ENCODE measurements at places on chromosomes 2 and 18.

DNA sequence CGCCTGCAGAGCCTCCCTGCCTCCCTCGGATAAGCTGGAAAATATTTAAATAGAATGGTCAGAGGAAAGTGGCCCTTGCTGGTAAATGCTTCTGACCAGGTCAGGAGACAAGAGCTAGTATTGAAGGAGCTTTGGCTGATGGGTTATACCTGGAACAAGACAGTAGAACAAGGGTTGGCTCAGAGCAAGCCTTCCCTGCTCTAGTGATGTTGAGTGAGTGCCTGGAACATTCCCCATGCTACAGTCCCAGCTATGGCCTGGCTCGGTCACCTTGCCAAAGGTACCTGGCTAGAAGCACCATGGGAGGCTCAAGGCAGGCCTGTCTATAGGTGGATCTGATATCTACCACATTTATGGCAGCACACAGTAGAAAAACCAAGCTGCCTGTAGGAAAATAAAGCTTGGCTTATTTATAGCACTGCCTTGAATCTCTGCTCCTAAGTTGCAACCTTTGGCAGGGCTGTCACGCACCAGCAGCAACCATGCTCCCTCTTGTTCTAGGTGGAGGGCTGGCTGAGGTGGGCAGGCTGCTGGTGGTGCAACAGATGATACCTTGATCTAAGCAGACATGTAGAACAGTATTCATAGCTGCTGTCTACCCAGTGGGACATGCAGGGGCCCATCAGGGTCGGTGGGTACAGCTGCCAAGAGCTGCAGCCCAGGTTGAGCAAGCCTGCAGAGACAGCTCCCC, 66.7 kb upstream of the BCL2L11 start:
- no peak for DNase-seq

DNA sequence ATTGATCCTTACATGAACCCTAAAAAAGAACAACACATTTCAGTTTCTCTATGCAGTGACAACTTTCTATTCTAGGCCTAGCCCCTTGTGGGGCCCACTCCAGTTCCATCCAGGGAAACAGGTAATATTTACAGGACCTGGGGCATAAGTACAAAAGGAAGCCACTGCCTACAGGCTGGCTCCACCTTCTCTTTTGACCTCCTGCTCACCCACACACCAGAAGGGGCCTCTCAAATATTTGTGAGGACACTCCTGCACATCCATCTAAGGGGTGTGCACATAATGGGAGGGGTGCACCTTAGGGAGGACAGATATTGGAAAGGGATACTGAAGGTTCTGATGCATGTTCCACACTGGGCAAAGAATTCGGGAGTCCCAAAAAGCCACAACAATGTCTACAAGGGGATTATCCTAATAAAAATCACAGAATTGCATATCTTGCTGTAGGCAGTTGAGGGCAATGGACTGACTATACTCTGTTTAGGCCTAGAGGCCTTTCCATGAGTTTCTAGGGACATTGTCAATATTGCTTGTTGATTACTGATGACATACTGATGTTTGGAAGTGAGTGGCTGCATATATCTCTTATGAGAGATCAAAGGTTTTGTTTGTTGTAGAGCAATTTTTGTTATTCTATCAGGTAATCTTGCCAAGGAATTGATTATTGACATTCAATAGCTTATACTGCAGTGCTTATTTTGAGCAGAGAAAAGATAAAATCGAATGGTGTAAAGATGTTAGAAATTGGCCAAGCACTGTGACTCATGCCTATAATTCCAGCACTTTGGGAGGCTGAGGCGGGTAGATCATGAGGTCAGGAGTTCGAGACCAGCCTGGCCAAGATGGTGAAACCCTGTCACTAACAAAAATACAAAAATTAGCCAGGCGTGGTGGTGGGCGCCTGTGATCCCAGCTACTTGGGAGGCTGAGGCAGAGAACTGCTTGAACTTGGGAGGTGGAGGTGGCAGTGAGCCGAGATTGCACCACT, 23.8 kb upstream of the HNRNPA3 start:
- no peak for DNase-seq

GRCh38 chr2:149042881-149043280, 4.4 kb downstream of the LYPD6B start:
- DNase-seq: no peak

GRCh38 chr2:235612181-235612950, 118.5 kb downstream of the AGAP1 start:
- no peak for DNase-seq

- DNase-seq: no peak
Observed at GRCh38 chr2:36541891-36542595, 55.9 kb downstream of the FEZ2 start.

DNA sequence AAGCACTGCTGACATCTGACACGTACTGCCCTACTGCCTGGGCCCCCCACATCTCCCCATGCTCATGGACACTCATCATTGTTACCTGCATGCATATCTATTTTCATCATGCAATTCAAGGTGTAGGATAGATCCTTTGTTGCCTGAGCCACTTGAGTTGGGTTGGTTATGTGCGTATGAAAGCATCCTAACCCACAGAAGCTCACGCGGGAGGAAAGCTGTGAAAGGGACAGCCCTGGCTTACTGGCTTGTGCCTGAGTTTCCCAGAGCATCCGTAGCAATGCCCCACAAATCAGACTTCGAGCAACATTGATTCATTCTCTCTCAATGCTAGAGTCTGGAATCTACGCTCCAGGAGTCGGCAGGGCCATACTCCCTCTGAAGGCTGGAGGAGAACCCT, 285.5 kb downstream of the PHLPP1 start:
- DNase-seq: no peak

DNA sequence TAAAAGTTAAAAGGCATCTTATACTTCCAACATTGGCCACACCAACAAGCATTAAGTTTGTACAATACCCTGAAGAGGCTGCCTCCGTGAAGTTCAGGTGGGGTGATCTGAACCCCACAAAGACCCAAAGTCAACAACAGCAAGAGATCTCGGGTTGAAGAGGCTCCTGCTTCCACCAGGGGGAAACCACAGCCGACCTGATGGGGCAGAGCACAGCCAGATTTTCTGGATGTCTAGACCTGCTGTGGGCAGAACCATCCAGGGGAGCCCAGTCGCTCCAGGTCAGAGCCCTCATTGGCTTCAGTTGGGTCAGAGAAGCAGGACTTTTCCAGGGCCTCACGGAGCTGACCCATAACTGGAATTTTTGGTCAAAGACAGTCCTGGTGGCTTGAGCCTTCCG, 66.5 kb upstream of the ACKR3 start:
- no peak for DNase-seq

DNA sequence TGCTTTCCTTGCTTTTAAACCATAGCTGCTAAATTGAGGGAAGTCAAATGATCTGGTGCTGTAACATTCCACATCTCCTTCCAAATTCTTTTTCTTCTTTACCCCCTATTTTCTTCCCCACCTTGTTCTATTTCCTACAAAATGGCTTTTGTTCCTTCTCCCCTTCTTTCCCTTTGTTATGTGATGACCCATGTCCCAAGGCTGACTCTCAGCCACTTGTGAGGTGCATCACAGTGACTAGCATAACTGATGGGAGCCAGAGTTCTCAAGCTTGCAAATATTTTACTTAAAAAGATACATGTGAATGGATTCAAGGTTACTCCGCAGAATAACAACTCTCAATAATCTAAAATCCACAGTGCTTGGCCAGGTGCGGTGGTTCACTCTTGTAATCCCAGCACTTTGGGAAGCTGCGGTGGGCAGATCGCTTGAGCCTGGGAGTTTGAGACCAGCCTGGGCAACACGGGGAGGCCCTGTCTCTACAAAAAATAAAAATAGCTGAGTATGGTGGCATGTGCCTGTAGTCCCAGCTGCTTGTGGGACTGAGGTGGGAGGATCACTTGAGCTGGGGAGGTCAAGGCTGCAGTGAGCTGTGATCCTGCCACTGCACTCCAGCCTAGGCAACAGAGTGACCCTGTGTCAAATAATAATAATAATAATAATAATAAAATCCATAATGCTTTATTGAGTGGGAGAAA, 100.1 kb upstream of the CERS6 start:
- no peak for DNase-seq

GRCh38 chr2:143632751-143633374, 503.6 kb downstream of the ARHGAP15 start:
- no peak for DNase-seq

GRCh38 chr2:237483018-237483731, 3.9 kb upstream of the MLPH start:
- no peak for DNase-seq

DNA sequence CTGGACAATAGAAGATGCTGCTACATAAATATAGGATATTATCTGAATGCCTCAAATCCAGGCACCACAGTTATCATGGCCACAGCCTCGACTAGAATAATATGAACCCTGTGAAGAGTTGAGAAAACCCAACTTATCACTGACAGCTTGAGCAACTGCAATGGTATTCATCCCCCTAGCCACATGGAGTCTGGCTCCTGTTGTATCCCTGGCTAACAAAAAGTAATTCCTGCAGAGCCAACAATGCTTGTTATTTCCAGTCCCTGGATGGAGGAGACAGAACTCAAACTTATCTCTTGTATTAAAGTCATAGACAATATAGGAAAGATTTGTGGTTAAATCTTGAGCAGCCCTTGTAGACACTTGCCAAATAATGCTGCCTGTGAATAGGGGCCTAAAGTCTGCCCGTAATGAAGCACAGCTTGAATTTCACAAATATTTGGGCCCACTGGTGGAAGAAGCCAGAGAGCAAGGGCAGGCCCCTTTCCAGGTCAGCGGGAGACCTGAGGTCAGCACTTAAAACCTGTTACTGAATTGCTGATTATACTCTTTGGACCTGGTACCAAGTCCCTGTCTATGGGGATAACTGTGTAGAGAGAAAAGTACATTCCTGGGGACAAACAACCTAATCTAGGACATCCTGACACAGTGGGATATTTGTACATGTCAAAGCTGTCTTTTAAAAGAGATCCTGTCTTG, 28.4 kb upstream of the SUCLG1 start:
- DNase-seq: no peak

DNA sequence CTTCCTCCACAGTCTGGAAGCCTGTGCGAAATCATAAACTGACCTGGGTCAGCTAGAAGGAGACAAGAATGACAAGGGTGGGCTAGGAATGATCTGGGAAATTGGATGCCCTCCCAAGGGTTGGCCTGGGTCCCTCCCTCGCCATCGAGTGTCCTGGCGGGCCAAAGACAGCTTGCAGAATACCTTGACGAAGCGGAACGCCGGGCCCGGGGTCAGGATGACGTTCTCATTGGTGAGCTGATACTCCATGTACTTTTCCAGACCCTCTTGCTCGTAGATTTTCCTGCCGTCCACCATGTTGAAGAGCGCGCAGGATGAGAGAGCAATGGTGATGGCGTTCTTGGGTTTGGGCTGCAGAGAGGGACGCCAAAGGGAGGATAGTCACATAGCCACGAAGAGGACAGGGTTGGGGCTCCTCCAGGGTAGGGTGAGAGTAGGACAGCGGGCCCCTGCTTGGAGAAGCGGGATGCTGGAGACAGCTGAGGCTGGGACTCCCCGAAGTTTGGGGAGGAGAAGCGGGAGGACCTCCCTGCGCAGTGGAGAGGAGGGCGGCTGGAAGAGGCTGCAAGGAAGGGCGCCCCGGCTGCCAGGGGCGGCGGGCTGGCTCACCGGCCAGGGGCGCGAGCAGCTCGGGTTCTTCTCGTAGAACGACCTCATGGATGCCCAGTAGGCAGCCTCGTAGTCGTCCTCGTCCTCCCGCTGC, 5.3 kb downstream of the NT5C1B start:
- DNase-seq: no peak

GRCh38 chr18:62690236-62690815, 25.0 kb upstream of the PHLPP1 start:
- no peak for DNase-seq

DNA sequence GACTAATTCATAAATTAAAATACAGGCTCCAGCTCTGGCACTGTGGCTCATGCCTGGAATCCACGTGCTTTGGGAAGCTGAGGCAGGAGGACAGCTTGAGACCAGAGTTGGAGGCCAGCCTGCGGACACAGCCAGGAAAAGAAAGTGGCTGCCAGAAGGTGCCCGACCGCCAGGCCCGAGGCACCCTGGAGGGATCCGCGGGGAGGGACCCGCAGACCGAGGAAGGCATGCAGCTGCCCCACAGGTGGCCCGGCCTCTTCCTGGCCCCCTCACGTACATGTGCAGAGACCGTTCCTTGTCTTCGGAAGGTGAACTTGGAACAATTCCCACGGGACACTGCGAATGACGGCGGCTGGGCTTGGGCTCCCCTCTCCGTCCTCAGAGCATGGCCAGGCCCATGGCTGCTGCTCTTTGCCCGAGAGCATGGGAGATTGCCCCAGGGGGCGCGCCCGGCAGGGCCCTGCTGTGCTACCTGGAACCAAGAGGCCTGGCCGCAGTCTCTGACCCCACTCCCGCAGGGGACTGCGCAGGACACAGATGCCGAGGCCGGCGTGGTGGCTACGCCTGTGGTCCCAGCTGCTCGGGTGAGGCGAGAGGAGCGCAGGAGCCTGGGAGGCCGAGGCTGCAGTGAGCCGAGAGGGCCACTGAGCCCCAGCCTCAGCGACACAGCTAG, 55.6 kb upstream of the IMP4 start:
- no peak for DNase-seq

- no peak for DNase-seq
Observed at GRCh38 chr2:96691022-96691612, 48.6 kb downstream of the FER1L5 start.

DNA sequence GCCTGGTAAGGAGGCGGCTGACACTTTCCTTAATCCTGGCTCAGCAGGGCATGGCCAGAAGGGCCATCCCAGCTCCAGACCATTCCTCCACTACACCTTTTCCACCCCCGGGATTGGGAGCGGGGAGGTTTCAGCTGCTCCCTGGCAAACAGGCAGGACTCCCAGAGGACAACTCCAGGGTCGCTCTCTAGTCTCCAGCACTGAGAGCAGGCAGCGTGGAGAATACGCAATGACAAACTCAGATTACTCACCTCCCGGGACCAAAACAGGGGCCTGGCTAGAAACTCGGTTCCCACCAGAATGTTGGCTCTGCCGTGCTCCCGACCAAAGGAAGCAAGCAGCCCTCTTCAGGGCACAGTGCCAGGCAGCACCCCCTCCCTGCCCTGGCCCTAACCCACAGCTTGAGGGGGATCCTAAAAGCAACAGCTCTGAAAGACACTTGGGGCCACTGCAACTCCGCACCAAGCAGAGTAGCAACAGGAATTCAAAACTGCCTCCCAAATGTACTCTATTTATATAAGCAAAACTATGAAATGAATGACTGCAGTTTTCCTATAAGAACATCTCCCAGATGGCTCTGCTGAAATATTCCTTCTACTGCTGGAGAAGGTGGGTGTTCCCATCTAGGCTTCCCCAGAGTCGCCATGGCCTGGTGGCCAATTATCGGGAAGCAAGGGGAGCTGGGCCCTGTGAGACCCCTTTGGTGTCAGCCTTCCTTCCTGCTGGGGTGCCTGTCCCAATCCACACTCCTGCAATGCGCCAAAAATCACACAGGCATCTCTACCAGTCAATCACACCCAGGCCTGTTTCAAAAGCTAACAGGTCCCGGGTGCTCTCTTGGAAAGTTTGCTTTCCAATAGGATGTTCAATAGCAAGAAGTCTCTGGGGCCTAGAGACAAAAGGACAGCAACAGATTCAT, 61.2 kb upstream of the POMC start:
- no peak for DNase-seq

DNA sequence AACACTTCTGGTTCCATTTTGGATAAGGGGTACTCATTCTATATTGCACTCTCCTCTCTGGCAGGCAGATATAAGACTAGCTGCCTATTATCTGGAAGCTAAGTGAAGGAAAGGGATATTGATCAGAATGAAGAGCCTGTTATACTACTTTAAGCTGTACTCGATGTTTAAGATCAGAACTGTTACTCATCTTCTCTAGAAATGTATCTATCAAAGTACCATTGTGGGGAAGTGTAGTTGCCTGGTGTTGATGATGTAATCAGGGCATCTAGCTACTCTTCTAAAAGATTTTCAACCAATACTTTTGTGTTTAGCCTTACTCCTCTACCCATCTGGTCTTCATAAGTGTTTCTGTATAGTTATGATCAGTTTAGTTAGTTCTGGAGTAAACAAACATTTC, 5.8 kb downstream of the CAMKMT start:
- no peak for DNase-seq

Measured in HTR-8/SVneo (cell line).